NCI-H1105 (cell line): ENCODE measurements at places on chromosomes 6 and 20.

GRCh38 chr6:53359095-53359842, 10.5 kb upstream of the ELOVL5 start:
- DNase-seq: peak; percentile 93

DNA sequence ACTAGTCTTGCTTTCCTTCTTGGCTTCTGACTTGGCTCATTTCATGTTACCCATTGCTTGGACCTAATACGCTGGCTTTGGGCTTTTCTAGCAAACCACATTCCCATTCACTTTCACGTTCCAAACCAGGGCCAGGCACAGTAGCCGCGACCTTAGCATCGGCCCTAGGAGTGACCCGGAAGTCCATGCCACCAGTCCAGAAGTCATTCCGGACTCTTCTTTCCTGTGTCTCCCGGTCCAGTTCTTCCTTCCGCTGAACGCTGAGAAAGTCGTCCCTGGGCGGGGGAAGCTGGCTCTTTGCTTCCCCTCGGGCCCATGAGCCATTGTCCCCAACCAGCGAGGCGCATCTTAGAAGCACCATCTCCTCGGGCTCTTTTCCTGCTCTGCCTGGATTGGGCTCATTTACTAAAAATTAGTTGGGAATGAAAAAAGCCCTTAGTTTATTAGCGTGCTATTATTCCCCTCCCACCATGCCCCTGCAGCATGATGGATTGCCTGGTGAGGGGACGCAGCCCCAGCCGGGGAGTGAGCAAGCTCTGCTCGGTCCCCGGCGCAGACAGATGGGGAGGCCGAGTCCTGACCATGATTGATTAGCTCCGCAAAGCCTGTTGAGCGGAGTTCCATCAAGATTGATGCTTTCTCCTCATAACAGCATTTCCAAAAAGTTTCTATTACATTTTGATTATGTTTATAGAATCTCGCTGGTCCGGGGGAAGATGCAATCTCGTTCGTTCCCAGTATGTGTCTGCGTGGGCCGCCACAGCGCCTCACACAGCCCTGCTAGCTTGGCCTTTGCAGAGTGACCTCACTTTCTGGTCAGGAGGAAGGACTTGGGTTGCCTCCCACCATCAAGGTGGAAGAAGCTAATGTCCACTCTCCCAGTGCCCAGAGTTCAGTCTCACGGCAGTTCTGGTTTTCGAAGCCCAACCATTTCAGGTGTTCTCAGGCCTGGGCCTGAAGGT, 115.1 kb upstream of the TOP1 start:
- DNase-seq: no peak

- no peak for DNase-seq
These were observed 20.1 kb downstream of the TOP1 start for GRCh38 chr20:41048461-41049301.

GRCh38 chr6:88748141-88748540, 215.3 kb downstream of the RNGTT start:
- DNase-seq: no peak

DNA sequence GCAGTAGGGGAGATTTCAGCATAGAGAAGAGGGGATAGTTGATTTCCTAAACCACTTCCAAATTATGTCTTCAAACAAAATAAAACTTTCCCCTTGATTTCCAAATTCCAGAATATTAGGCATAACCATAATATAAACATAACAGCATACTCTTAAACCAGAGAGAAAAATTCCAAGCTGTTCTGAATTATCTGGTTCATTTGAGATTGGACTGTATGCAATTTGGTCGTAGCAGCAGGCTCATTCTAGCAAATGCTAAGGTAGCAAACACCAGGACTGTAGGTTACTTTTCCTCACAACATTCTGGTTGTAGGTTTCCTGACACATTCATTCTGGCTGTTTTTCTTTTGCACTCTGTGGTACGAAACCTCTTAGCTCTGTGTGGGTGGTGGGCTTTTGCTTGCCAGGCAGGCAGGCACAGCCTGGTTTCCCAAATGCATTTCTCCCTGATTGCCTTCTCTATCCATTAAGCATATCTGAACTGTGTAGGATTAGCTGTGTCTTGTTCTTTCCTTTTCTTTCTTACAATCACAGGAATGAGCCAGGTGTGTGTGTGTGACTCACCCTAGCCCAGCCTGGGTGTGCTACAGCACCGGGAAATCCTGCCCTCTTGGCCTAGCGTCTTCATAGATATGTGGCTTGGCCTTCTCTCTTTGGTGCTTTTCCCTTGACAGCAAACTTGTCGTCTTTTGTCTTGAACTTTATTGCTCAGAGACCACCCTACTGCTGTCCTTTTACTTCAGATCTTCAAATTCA, 77.1 kb downstream of the JARID2 start:
- DNase-seq: no peak

GRCh38 chr6:17712576-17712975, 5.9 kb upstream of the NUP153 start:
- no peak for DNase-seq

GRCh38 chr6:15473741-15474161, 189.1 kb downstream of the DTNBP1 start:
- no peak for DNase-seq

- peak; percentile 93 for DNase-seq
These were observed 424 bp upstream of the KIF13A start for GRCh38 chr6:17987697-17988421.
